ENCODE measurements at places on chromosomes 11 and 22.

DNA sequence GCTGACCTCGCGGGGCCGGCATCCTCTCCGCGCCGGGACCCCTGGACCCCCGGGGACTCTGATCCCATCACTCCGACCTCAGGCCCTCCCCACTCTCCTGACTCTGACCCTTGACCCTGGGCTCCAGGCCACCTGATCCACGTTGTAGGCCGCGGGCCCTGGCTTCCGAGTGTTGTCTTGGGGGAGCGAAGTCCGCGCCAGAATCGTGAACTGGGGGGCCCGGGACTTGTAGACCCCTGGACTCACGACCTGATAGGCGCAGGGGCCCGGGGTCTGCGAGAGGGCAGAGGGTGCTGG, 716 bp upstream of the TYMP start:
- no peak for DNase-seq

DNA sequence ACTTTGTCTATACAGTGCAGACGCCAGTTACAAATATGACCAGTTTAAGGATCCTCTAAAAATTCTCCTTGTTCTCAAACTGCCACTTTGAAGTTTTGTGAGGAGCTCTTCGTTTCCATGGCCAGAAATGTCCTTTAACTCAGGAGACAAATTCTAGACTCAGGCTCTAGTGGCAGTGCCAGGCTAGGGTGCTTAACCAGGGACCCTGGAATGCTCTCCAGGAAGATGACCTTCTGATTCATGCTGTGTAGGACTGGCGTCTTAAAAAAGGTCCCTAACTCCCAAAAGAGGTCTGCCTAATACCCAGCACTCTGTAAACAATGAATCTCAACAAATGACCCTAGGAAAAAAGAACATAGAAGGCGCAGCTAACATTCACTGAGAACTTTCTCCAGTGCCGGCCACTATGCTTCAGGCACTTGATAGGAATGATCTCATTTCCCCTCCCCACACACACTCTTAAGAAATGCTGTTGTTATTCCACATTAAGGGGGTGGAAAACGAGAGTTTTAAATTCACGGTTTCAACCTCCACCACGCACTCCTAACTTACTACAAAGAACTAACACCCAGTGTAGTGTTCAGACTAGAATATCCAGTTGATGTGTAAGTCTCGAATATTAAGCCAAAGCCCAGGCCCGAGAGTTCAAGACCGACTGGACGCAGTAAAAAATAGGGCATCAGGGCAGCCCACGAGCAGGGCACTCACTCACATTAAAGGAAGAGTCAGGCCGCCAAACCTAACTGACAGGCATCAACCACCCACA, 747 bp downstream of the NXF1 start:
- no peak for DNase-seq

- no peak for DNase-seq
Measured at GRCh38 chr22:25760848-25761595, 19.0 kb downstream of the MYO18B start.

GRCh38 chr11:83725728-83726127, 439.6 kb upstream of the CCDC90B start:
- no peak for DNase-seq

DNA sequence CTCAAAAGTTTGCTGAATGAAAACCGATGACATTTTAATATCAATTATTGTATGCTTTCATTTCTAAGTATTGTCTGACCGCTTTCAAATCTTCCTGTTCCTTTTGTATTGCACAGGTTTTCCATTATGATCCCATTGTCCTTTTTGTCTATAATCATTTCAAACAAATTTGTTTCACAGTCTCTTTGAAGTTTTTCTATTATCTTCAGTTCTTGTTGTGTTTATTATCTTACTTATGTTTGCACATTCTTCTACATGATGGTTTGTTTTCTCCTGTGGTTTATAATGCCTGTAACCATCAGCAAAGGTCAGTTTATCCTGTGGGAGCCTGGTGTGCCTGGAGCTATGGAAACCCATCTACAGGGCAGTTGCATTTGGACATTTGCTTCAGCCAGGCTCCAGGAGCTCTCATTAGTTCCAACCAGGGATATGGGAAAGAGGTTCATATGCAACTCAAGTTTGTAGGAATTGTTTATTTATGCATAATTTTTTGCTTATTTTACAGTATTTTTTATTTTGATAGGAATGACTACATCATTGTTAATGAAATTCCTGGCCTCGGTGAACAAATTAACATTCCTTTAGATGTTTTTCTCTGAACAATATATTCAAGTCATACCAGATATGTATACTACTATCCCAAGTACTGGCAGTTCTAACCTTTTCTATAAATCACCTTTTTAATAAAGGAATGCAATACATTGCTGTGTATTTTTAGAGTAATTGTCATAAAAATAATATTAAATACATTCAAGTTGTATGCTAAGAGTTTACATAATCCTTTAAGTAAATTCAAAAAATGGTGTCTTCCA, 179.2 kb downstream of the SBF2 start:
- DNase-seq: no peak

DNA sequence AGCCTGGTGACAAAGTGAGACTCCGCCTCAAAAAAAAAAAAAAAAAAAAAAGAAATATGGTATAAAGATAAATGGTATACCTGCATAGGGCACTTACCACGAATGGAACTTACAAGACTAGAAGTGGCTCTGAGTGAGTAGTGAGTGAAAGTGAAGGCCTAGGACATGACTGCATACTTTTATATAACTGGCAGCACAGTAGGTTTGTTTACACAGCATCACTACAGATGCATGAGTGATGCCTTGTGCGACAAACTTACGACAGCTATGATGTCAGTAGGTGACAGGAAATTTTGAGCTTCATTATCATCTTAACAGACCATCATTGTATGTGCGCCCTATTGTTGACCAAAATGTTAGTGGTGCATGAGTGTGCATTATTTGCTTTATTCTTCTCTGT, 17.7 kb downstream of the XRCC6 start:
- no peak for DNase-seq

GRCh38 chr22:32926600-32926999, 125.1 kb downstream of the TIMP3 start:
- DNase-seq: no peak

- DNase-seq: no peak
Measured at GRCh38 chr11:119578521-119579191, 150.3 kb downstream of the NECTIN1 start.

DNA sequence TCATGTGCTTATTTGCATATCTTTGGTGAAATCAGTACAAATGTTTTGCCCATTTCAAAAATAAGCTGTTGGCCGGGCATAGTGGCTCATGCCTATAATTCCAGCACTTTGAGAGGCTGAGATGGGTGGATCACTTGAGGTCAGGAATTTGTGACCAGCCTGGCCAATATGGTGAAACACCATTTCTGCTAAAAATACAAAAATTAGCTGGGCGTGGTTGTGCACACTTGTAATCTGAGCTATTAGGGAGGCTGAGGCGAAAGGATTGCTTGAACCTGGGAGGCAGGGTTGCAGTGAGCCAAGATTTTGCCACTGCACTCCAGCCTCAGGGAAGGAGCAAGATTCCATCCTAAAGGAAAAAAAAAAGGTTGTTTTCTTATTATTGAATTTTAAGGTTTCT, 136.0 kb downstream of the SWAP70 start:
- no peak for DNase-seq

GRCh38 chr22:19761725-19762567, 1.4 kb downstream of the TBX1 start:
- no peak for DNase-seq

GRCh38 chr11:7514099-7514591, 346 bp downstream of the PPFIBP2 start:
- DNase-seq: no peak

DNA sequence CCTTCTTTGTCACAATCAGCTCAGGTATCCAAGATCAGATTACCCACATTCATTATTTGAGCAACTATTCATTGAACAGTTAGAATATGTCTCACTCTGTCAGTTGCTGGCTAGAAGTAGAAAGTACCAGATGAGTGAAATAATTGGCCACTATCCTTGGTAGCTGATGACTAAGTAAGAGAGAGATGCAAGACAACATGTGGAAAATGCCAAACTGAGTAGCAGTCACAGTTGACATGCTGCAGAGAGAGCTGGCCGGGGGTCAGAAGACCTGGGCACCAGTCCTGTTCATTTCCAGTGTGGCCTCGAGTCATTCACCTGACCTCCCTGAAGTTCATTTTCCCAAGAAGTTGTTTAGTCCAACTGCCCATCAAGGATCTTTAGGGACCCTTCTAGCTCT, 22.5 kb upstream of the SMIM35 start:
- no peak for DNase-seq

Data from DMS 273 treated with DMSO at 0.1 percent for 48 hours (cell line).